ENCODE measurements at places on chromosomes 5 and 9. TPM values are rescaled to one million over a fixed set of nuclear protein-coding genes. Genes with fewer than 3 reads are reported as not detected.

DNA sequence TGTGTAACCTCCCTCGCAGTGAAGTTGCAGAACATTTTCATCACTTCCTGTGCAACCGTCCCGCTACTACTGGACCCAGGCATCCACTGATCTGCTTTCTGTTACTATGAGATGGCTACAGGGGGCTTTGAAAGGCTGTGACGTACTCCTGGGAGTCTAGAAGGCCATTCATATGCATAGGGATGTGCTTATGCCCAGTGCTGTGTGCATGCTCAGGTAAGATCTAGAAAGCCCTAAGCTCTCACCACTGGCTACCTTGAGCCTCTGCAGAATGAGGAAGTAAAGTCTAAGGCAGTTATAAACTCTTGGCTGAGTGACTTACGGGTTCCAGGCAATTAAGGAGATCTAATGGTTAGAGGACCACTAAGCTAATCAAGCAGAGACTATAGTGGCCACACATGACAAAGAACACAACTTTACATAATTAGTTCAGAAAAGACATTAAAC is 11.8 kb downstream of the HNRNPAB start:
- DNase-seq, result peak; percentile 41
- peak overlapping the region; percentile 99 for H3K27ac ChIP-seq
- no peaks in the 10 kb centered on the region for H3K27me3 ChIP-seq

- H3K27me3 ChIP-seq, result no peaks in the 10 kb centered on the region
- no peaks in the 10 kb centered on the region for H3K36me3 ChIP-seq
- no peaks in the 10 kb centered on the region for H3K4me1 ChIP-seq
- no peak overlapping the region for H3K4me3 ChIP-seq
- H3K27ac ChIP-seq, result no peak overlapping the region
- no peak for DNase-seq
Observed at GRCh38 chr9:129307227-129307970, 129.3 kb upstream of the IER5L start.

GRCh38 chr9:112747094-112747493 is 3.5 kb upstream of the SNX30 start:
- H3K27me3 ChIP-seq, result no peaks in the 10 kb centered on the region
- H3K36me3 ChIP-seq, result no peaks in the 10 kb centered on the region
- H3K4me1 ChIP-seq, result peaks cover 18% of the 10 kb centered on the region
- no peak overlapping the region for H3K27ac ChIP-seq
- no peak overlapping the region for H3K4me3 ChIP-seq
- DNase-seq, result no peak

DNA sequence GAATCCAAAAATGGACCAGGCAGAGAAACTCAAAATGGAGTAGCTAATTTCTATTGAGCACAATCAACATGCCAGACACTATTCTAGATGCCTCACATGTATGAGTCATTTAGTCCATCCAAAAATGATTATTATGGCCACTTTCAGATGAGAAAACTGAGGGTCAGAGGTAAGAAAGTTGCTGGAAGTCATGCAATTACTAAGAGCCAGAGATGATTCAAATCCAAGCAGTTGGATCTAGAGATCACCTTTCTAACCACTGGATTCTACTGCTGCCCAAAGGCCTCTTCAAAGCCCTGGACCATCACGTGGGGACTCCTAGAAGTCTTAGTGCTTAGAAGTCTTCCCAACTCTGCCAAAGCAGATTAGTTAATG is 51.8 kb upstream of the HMHB1 start:
- H3K4me1 ChIP-seq, result peaks cover 8% of the 10 kb centered on the region
- no peak overlapping the region for H3K4me3 ChIP-seq

DNA sequence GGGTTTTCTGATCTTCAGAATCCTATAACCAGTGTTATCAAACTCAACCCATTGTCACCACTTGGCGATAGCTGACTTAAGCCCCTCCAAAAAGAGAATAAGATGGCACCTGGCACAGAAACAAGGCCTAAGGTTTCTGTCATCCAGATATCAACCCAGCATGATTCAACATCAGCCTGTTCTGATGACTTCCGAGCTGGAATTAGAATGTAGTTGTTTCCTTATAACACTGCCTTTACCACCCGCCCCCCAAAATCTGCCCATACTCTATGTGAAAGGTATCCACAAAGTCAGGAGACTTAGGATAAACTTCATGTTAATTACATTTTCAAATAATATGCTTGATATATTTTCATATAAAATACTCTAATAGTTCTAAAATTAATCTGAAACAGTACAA is 5.2 kb downstream of the KLF9 start:
- no peak for DNase-seq
- peak overlapping the region; percentile 100 for H3K27ac ChIP-seq
- peak overlapping the region; percentile 96 for H3K4me3 ChIP-seq
- no peaks in the 10 kb centered on the region for H3K36me3 ChIP-seq
- H3K27me3 ChIP-seq, result no peaks in the 10 kb centered on the region

DNA sequence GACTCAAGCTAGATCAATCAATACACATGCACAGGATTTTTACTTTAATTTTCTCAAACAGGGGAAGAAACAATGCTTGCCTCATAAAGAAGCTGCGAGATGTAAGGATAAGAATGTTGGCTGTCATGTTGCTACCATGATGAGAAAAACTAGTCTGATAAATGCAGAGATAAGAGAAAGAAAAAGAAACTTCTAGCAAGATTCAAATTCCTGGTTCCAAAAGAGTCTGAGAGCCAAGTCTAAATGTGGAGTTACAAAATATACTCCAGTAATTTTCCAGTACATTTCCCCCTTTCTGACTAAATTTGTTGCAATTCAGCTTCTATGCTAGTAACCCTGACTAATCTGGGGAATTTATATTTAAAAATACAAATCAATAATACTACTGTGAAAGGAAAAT is 10.4 kb upstream of the ANXA1 start:
- DNase-seq, result no peak
- H3K27me3 ChIP-seq, result no peaks in the 10 kb centered on the region
- no peak overlapping the region for H3K4me3 ChIP-seq
- no peaks in the 10 kb centered on the region for H3K36me3 ChIP-seq

DNA sequence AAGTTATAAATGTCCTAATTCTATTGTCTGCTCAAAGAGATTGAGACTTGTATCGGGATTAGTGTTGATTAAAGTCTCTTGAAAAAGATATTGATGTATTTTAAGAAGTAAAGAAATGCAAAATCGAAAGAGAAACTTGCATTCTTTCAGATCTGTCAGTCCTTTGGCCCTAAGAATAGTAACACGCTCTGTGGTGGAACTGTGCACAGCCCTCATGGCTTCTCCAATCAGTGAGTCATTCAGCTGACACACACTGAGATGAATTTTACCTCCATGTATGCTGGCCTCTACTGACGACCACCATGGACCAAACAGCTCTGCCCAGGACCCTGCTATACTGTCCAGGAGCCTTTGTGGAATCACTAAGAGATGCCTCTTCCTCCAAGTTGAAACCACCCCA is 232.4 kb downstream of the ESM1 start:
- H3K27me3 ChIP-seq, result no peaks in the 10 kb centered on the region
- peak; percentile 16 for DNase-seq
- no peaks in the 10 kb centered on the region for H3K4me1 ChIP-seq
- H3K36me3 ChIP-seq, result no peaks in the 10 kb centered on the region
- no peak overlapping the region for H3K27ac ChIP-seq

DNA sequence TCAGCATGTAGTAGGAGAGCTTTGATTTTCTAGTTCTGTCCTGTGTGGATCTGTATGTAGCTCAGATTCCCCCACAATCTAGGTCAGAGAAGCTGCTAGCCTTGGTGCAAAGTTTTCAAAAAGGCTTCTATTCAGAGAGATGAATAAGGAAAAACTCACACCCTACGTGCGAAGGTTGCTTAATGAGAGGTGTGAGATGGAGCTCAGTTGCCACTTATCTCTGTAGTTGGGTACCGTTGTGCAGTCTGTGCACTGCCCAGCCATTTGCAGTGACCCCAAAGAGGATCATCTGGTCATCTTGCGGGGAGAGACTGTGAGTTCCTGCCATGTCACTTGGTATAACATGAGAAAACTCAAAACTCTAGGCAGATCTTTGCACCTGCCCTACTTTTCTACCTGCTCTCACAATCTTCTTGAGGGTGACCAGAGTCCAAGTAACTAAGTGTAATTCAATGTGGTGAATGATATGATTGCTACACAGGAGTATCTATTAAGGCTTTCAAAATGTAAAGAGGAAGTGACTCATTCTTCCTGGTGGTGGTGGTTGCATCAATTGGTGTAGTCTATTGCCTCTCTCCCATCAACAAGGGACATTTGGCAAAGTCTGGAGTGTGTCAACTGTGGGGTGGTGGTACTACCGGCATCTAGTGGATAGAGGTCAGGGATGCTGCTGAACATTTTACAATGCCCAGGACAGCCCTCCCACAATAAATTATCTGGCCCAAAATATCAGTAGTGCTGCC is 65.2 kb downstream of the TMC1 start:
- H3K36me3 ChIP-seq, result no peaks in the 10 kb centered on the region
- peaks cover 26% of the 10 kb centered on the region for H3K4me1 ChIP-seq
- H3K27ac ChIP-seq, result peak overlapping the region; percentile 37
- DNase-seq, result peak; percentile 44
- no peaks in the 10 kb centered on the region for H3K27me3 ChIP-seq

GRCh38 chr5:172617817-172618216 is 23.2 kb upstream of the NEURL1B start:
- H3K4me3 ChIP-seq, result no peak overlapping the region
- H3K36me3 ChIP-seq, result no peaks in the 10 kb centered on the region
- H3K27me3 ChIP-seq, result no peaks in the 10 kb centered on the region
- H3K27ac ChIP-seq, result no peak overlapping the region

DNA sequence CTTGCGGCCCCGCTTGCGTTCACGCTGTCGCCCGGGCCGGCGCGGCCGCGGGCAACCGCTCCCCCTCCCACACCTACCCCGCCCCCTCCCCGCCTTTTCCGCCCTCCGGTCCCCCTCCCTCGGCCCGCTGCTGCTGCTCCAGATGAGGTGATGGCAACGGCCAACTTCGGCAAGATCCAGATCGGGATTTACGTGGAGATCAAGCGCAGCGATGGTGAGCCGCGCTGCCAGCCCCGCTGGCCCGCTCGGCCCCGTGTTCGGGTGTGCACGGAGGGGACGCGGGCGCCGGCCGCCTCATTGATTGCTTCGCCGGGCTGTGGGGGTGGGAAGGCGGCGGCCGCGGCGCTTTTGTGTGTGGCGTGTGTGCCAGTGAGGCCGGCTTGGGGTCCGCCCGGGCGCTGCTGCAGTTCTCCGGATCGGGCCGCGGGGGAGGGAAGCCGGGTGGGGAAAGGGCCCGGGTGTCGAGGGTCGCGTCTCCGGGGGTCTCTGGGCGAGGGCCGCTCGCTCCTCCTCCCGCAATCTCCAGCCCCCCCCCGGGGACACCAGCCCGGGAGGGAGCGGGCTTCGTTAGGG is 403 bp downstream of the KIF2A start:
- H3K4me3 ChIP-seq, result peak overlapping the region; percentile 65
- no peak for DNase-seq
- H3K27me3 ChIP-seq, result no peaks in the 10 kb centered on the region

GRCh38 chr9:115591584-115591984 is 473.6 kb upstream of the TNC start:
- no peaks in the 10 kb centered on the region for H3K27me3 ChIP-seq
- peaks cover 3% of the 10 kb centered on the region for H3K4me1 ChIP-seq
- no peak overlapping the region for H3K4me3 ChIP-seq
- no peaks in the 10 kb centered on the region for H3K36me3 ChIP-seq
- H3K27ac ChIP-seq, result peak overlapping the region; percentile 38
- peak; percentile 59 for DNase-seq

Gene DAB2IP
- total RNA-seq, result 85.6 TPM

Gene ADCY2
- total RNA-seq, result 3.0 TPM

Gene ENTPD2
- 14.8 TPM for total RNA-seq

Gene HSPA4
- total RNA-seq, result 52.5 TPM

Gene INSL6
- total RNA-seq, result not detected

All from transverse colon (tissue), 4 donors.